ENCODE measurements at places on chromosomes 16 and 17. TPM values are rescaled to one million over a fixed set of nuclear protein-coding genes. Genes with fewer than 3 reads are reported as not detected.

DNA sequence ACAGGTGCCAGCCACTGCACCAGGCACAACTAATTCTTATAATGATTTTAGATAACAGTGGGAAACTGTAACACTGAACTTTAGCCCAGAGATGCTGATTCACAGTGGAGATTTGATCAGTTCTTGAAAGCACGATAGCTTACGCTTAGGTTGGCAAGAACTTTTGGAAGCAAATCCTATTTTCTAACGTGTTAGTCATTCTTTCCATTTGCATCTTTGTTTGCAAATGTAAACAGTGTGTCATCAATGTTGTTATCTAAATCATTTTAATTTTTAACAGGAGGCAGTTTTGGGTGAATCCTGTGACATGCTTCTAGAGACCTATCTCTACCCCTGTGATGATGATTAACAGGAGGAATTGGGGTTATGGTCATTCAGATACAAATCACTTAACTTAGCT, 35.7 kb upstream of the GNA13 start:
- H3K27ac ChIP-seq, result no peak overlapping the region
- no peak for DNase-seq
- H3K27me3 ChIP-seq, result no peaks in the 10 kb centered on the region
- H3K4me3 ChIP-seq, result no peak overlapping the region
- H3K36me3 ChIP-seq, result no peaks in the 10 kb centered on the region
- H3K4me1 ChIP-seq, result no peaks in the 10 kb centered on the region

Gene CDH16
- total RNA-seq, result 0.81 TPM

Gene MRPL38
- total RNA-seq, result 163 TPM

DNA sequence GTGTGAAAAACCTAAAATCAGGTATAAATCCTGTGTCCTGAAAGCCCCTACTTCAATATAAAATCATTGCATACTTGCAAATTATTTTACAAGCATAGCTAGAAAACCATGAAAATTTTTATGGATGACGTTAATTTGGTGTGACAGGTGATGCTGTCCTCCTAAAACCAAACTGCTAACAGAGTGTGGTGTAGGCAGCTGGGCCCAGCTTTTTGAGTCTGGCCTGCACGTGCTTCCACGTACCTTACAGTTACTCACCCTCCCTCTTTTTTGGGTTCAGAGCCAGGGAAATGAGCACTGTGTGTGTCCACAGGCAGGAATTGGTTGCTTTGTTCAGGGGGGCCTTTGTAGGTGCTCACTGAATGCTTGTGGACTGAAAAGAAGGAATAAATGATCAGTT, 36.4 kb downstream of the CLEC16A start:
- no peak overlapping the region for H3K27ac ChIP-seq
- no peak for DNase-seq
- H3K4me1 ChIP-seq, result no peaks in the 10 kb centered on the region
- H3K4me3 ChIP-seq, result no peak overlapping the region

DNA sequence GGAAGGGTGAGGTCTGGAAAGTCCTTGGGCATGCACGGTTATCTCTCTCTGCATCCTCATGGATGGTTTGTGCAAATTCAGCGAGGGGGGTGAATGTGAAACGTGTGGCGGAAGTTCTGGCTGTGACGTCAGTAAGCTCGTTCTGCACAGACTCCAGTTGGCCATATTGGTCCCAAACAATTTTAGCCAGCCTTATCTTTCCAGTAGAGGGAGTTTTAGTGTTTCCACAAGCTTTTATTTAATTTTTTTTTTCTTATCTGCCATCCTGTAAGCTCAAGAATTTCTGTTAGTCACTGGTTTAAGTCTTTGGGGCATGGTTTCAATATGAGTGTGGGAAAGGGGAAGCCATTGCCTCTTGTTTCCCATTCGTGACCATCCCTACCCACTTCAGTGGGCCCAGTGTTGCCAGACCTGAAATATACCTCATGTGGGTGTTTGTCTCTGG, 39.0 kb downstream of the HLF start:
- no peak for DNase-seq
- no peak overlapping the region for H3K27ac ChIP-seq
- H3K36me3 ChIP-seq, result no peaks in the 10 kb centered on the region
- peaks cover 8% of the 10 kb centered on the region for H3K4me1 ChIP-seq
- H3K4me3 ChIP-seq, result no peak overlapping the region
- no peaks in the 10 kb centered on the region for H3K27me3 ChIP-seq

- H3K36me3 ChIP-seq, result no peaks in the 10 kb centered on the region
- DNase-seq, result no peak
- no peak overlapping the region for H3K27ac ChIP-seq
- H3K4me3 ChIP-seq, result no peak overlapping the region
Observed at GRCh38 chr16:72429671-72430081, 257.7 kb upstream of the PMFBP1 start.

DNA sequence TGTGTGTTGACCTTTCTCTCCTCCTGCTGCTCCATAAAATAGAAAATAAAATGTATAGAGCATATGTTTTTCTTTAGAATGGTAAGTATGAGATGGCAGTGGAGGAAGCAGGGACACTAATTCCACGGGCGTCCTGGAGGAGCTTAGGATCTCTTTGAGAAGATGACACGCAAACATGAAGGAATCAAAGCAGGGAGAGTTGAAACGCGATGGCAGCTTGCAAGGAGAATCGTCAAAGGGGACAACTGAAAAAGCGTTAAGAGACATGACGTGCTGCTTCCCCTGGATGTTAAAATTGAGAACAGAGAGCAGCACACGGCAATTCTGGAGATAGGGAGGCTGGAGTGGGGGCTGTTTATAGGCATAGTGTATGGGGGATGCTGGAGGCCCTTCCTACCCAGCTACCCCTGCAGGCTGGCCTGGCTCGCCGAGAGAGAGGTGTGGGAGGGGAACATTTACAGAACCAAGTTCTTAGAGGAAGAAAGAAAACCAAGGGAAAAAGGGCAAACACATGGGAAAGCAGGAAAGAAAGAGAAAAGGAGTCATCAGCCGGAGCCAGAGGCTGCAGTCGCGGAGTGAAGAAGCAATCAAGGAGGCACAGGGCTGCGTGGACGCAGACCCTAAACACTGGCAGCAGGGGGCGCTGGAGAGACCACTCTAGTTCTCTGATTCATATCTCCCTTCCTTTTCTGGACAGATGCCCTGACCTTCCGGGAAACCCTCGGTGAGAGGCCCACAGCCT, 55.8 kb downstream of the MYH13 start:
- no peaks in the 10 kb centered on the region for H3K27me3 ChIP-seq
- DNase-seq, result no peak
- no peaks in the 10 kb centered on the region for H3K36me3 ChIP-seq
- H3K4me1 ChIP-seq, result no peaks in the 10 kb centered on the region
- no peak overlapping the region for H3K27ac ChIP-seq
- H3K4me3 ChIP-seq, result no peak overlapping the region

DNA sequence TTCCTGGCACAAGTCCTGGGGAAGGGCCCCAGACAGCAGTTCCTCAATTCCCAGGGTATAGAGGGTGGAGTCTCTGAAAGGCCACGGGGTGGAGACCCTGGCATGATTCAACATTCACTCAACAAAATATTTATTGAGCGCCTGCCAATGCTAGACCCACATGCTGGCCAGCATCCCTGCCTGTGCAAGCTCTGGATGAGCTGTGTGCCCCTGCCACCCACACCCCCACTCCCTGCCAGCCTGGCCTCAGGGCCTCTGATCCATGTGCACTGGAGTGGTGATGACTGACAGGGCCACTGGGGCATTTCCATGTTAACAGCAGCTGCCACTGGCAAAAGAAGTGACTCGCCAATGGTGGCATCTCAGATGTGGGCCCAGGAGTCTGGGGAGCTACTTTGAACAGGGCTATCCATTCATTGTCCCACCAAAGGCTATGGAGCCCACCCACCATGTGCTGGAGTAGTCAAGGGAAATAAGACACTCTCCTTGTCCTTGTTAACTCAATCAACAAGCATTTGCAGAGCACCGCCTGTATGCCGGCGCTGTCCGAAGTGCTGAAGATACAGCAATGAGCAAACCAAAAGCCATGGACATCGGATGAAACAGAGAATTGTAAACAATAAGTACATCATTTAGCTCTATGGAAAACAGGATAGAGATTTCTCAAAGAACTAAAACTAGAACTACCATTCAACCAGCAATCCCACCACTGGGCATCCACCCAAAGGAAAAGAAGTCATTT, 3.0 kb upstream of the PRSS22 start:
- H3K27me3 ChIP-seq, result no peaks in the 10 kb centered on the region
- H3K27ac ChIP-seq, result no peak overlapping the region
- peaks cover 2% of the 10 kb centered on the region for H3K36me3 ChIP-seq
- peaks cover 8% of the 10 kb centered on the region for H3K4me1 ChIP-seq
- DNase-seq, result peak; percentile 47
- H3K4me3 ChIP-seq, result no peak overlapping the region

GRCh38 chr16:57529391-57530103, 6.8 kb downstream of the CCDC102A start:
- peaks cover 15% of the 10 kb centered on the region for H3K4me1 ChIP-seq
- H3K4me3 ChIP-seq, result peak overlapping the region; percentile 70
- H3K36me3 ChIP-seq, result no peaks in the 10 kb centered on the region
- no peak for DNase-seq

- H3K27ac ChIP-seq, result peak overlapping the region; percentile 8
- no peak overlapping the region for H3K4me3 ChIP-seq
- H3K36me3 ChIP-seq, result peaks cover 2% of the 10 kb centered on the region
- DNase-seq, result no peak
Observed at GRCh38 chr17:58383892-58384462, 32.0 kb upstream of the SUPT4H1 start.

- no peaks in the 10 kb centered on the region for H3K36me3 ChIP-seq
- no peak overlapping the region for H3K4me3 ChIP-seq
- H3K4me1 ChIP-seq, result peaks cover 69% of the 10 kb centered on the region
- H3K27me3 ChIP-seq, result no peaks in the 10 kb centered on the region
- no peak for DNase-seq
Observed at GRCh38 chr16:53611179-53611696, 92.4 kb downstream of the RPGRIP1L start.

Gene VASN
- total RNA-seq, result 2.8 TPM

GRCh38 chr17:57735707-57736106, 9.4 kb downstream of the CCDC182 start:
- no peaks in the 10 kb centered on the region for H3K36me3 ChIP-seq
- no peaks in the 10 kb centered on the region for H3K27me3 ChIP-seq
- H3K27ac ChIP-seq, result no peak overlapping the region
- H3K4me3 ChIP-seq, result no peak overlapping the region
- no peak for DNase-seq
- no peaks in the 10 kb centered on the region for H3K4me1 ChIP-seq

DNA sequence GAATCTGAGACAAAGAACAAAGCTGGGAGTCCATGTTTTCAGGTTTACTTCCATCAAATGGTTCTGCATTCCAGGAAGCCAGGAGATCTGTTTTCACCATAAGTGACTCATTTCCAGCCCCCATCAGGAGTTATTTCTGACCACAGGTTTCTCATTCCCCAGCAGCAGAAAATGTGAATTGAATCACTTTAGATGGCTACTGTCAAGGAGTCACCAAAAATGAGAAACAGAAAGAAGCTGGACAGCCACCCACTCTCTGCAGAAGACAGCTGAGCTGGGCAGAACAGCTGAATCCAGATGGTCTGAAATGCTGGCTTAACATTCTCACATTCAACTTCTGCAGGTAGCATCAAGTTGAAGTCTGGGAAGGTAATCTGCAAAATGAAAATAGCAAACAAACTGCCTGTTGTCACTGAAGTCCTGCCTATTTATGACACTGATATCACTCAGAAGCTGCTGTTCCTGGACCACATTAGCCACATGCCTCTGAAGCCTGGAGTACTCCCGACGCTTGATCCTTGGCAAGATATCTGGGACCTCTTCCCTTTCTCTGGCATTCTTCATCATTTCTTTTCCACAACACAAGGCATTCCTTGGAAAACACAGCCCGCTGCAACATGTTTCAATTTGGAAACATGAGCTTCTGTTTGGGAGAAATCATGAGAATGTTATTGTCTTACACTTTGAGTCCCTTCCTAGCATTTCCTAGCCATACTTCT, 15.3 kb downstream of the CCL11 start:
- H3K27me3 ChIP-seq, result no peaks in the 10 kb centered on the region
- H3K4me1 ChIP-seq, result no peaks in the 10 kb centered on the region
- no peaks in the 10 kb centered on the region for H3K36me3 ChIP-seq

- no peaks in the 10 kb centered on the region for H3K4me1 ChIP-seq
- no peak for DNase-seq
- H3K27me3 ChIP-seq, result no peaks in the 10 kb centered on the region
- no peaks in the 10 kb centered on the region for H3K36me3 ChIP-seq
Observed at GRCh38 chr17:64583038-64583437, 76.3 kb downstream of the CEP95 start.

Gene RDM1
- 9.9 TPM for total RNA-seq

GRCh38 chr17:3738562-3739295, 15.0 kb downstream of the HASPIN start:
- H3K4me1 ChIP-seq, result no peaks in the 10 kb centered on the region
- no peak overlapping the region for H3K27ac ChIP-seq
- H3K4me3 ChIP-seq, result no peak overlapping the region

DNA sequence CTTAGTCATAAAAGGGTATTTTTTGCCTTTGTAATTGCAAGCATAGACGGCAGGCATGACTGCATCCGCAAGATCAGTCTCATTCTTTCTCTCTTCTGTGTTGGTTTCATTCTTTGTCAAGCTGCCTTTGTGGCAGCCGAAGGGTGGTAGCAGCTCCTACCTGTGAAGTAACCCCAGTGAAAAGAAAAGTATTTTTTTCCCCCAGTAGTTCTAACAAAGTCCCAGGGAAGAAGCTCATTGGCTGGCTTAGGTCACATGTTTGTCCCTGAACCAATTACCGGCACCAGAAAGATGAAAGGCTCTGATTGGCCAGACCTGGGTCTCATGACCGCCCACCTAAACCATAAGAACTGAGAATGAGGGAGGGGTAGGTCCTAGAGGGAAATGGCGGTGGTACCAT, 110.7 kb downstream of the RAP1GAP2 start:
- peaks cover 1% of the 10 kb centered on the region for H3K36me3 ChIP-seq
- H3K27me3 ChIP-seq, result no peaks in the 10 kb centered on the region
- no peak for DNase-seq
- H3K27ac ChIP-seq, result no peak overlapping the region
- H3K4me1 ChIP-seq, result no peaks in the 10 kb centered on the region
- no peak overlapping the region for H3K4me3 ChIP-seq

Gene LLGL2
- total RNA-seq, result 165 TPM

DNA sequence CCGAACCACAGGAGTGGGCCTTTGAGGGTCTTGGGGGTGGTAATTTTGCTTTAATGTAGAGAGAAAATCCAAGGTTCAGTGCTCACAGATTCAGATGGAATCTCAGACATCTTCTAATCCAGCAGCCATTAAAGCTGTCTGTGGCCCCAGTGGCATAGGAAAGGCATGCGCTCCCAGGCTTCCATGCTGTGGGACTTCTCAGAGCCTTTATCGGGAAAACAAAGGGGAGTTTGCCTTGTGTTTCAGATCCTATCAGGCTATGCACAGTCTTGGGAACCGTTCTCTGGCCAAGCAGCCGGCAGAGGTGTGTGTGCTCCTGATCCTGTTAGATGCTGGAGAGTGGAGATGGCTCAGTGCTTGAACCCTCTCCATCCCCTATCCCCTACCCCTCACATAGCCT, 7.8 kb downstream of the ADGRG1 start:
- no peak overlapping the region for H3K4me3 ChIP-seq
- H3K27me3 ChIP-seq, result no peaks in the 10 kb centered on the region
- peaks cover 18% of the 10 kb centered on the region for H3K4me1 ChIP-seq

GRCh38 chr17:7435676-7436555, 681 bp downstream of the TMEM102 start:
- peak overlapping the region; percentile 55 for H3K4me3 ChIP-seq
- peak overlapping the region; percentile 95 for H3K27ac ChIP-seq
- peak; percentile 48 for DNase-seq

- peak within 1 kb of the TSS; percentile 88 for H3K27ac ChIP-seq
- H3K4me1 ChIP-seq, result peaks cover 3% of the 10 kb centered on the region
- H3K36me3 ChIP-seq, result no peaks in the 10 kb centered on the region
- H3K4me3 ChIP-seq, result peak within 1 kb of the TSS; percentile 63
Observed at GRCh38 chr17:7351665-7352502, at the start of gene KCTD11. KCTD11 (plus strand) TSS chr17:7352162.

GRCh38 chr17:29143894-29144293, 36.3 kb downstream of the MYO18A start:
- DNase-seq, result peak; percentile 63
- H3K27me3 ChIP-seq, result no peaks in the 10 kb centered on the region
- no peak overlapping the region for H3K27ac ChIP-seq
- peaks cover 25% of the 10 kb centered on the region for H3K4me1 ChIP-seq
- H3K36me3 ChIP-seq, result no peaks in the 10 kb centered on the region

Gene FBXO39
- not detected for total RNA-seq
